Inflammatory macrophage treated with lipopolysaccharide for 1 hour (primary cell): ENCODE measurements at places on chromosomes 7 and 10.

- DNase-seq: no peak
Measured at GRCh38 chr7:112140600-112140999, 65.6 kb downstream of the DOCK4 start.

DNA sequence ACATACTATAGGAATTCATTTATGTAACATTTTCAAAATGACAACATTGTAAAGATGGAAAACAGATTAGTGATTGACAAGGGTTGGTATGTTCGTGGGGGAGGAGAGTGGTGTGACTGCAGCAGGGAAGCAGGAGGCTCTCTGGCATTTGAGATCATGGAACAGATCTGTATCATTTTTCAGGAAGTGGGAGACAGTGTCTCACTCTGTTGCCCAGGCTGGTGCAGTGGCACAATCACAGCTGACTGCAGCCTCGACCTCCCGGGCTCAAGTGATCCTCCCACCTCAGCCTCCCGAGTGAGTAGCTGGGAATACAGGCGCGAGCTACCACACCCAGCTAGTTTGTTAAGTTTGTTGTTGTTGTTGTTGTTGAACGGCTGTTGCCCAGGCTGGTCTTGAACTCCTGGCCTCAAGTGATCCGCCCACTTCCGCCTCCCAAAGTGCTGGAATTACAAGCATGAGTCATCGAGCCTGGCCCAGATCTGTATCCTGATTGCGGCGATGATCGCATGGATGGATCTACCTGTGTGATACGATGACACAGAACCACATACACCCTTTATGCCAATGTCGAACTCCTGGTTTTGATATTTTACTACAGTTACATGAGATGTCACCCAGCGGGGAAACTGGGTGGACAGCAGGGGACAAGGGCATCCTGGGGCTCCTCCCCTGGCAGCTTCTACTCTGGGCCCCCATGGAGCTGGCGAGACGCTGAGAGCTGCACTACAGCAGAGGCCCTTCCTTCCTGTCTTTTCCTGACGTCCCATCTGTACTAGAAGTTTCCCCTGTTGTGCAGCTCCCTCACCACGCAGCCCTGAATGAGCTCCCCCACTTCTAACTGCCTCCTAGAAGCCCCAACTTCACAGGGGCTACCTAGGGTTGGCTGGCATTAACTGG, 12.3 kb upstream of the CYTH3 start:
- DNase-seq: no peak

- no peak for DNase-seq
Measured at GRCh38 chr7:18016547-18017444, 10.8 kb downstream of the PRPS1L1 start.

DNA sequence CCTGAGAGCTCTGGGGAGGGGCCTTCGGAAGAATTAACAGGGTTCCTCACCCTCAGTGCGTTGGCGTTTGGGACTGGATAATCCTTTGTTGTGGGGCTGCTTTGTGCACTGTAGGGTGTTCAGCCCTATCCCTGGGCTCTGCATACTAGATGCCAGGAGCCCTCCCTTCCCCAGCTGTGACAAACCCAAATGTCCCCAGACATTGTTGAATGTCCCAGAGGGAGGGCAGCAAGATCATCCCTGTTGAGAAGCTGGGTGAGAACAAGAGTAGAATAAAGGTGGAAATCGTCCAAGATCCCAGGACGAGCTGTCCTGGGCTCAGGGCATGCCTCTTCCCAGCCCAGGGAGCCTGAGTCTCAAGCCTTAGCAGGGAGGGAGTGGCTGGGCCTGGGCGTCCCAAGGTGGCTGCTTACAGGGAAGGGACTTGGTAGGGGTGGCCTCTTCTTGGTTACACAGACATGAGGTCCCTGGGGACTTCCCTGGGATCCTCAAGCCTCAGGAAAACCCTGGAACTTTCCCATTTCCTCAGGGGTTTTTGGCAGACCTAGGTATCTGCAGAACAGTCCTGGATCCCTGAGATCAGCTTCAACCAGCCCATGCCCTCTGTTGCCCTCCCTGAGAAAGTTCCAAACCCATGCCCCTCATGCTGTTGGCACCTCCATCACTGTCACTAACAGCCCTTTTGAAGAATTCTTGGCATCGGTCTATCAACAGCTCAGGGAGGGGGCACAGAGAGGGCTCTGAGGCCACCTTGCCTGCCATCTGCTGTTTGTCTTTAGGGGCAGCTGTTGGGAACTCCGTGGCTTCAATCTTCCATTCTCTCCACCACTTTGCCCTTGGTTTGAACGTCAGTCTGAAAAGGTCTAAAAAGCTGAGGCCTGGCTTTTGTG, 53.7 kb downstream of the GOLGA7B start:
- no peak for DNase-seq

GRCh38 chr10:89655722-89656121, 10.7 kb upstream of the PANK1 start:
- peak; percentile 31 for DNase-seq

DNA sequence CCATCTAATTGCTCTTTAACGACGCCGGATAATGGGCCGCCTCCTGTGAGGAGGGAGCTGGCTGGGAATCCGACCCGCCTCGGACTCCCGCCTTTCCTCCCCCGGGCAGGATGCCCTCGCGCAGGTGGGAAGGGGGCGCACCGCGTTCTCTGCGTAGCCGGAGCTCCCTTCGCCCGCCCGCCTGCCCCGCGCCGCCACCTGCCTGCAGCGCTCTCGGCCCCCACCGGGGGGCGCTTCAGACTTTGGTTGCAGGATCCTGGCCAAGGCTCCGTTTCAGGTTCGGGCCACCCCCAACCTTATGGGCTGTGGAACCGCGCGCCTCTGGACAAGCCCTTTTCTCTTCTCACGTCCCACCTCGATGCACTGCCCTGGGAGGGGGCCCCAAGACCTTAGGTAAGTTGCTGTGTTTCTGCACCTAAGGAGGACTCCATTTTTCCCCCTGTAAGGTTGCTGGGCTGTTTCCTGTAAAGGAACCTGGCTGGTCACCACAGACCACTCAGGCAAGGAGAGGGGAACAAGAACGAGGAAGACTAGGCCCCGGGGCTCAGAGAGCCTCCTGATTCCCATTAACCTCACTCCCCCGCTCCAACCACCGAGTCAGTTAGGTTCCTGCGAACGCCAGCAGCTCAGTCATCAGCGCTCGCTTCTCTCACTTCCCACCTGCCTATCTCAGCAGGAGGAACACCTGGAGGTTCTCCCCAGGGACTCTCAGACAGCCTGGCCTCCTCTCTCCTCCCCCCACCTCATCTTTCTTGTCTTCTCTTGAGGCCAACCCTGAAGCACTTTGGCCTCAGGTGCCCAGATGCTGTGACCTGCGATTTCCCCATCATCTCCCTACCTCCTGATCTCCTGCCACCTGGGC, 11.3 kb upstream of the KAZALD1 start:
- DNase-seq: no peak
